ENCODE measurements at places on chromosomes 5 and 9.

- peak; percentile 2 for DNase-seq
Measured at GRCh38 chr9:68706363-68707201, 1.5 kb downstream of the PIP5K1B start.

DNA sequence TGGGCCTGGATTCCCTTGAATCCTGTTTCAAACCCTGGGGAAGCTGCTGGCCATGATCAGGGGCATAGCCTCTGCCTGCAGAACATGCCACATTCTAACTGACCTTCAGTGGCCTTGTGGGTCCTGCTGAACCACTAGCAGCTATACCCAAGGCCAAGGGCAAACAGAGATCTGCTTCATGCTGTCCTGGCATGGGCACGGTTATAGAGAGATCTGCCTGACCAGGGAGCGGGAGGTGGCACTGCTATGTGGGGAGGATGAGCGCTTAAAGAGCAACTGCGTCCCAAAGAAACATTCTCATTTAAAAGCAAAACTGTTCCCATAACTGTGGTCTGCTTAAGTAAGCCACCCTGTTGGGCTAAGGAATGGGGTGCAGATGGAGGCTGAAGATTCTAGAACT lies 36.5 kb upstream of the SYNPO start:
- no peak for DNase-seq

DNA sequence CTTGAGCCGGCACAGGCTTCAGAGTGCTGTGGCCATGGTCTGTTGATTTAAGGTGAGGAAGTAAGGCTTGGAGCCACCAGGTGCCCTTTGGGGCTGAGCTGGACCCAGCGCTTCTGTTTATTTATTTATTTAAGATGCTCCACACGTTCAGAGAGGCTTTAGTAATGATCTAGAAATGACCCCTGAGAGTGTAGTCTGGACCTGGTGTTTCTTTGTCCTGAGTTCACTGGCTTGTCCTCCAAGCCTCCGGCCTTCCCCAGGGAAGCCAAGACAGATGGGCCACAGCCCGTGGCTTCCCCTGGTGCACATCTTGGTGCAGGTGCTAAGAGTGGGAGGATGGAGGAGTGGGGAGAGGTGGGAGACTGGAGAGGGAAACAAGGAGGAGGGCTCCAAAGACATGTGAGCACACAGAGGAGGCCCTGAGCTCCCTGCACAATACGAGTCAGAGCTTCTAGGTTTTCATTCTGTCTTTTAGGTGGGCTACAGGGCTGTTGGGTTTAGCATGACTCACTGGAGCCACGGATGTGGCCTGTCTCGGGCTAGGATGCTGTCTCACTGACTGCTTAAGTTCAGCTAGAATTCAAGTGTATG lies 56.9 kb downstream of the AHRR start:
- no peak for DNase-seq

DNA sequence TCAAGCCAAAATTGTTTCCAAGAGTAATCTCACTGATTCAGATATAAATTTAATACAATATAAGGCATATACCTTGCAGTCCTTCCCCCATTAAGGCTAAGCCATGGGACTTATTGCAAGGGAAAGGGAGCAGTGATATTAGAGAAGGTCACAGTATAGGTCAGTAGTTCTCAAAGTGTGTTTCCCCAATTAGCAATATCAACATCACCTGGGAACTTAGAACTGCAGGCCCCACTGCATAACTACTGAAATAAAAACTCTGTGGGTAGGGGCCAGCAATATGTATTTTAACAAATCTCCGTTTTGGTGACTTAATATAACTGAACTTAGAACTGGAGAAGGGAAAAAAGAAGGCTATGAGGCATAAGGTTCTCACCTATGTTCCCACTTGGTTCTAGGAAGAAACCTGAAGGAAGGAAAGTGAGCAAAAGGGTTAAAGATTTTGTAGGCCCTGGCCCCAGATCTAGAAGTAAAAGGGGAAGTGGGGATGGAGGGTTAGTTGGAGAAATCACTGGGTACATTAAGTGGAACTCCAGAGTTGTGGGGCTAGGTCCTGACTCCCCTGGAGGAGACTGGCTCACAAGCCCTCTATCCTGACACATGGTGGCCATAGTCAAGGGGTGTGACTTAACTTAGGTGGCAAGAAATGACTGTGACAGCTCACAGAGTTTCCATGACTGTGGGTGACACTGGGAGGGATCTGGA lies 40.7 kb downstream of the WDR36 start:
- DNase-seq: no peak

GRCh38 chr5:80117446-80117845 lies 82.3 kb downstream of the THBS4 start:
- DNase-seq: no peak

DNA sequence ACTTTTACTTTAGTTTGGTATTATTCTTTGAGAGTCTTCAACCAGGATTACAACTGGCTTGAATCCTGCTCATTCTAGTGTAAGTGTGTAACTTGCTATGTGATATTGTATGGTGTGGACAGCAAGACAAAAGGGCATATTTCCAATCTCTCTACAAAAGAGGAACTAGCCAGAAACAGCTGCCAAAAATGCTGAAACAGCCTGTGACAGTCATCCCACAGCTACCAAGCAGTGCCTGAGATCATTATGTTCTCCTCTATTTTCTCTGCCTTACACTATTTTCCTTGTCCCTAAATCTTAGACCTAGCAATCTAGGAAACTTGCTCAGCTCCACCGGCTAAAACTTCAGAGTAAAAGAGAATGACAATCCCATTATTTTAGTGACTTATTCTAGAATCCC lies 42.8 kb downstream of the WDR41 start:
- peak; percentile 68 for DNase-seq

DNA sequence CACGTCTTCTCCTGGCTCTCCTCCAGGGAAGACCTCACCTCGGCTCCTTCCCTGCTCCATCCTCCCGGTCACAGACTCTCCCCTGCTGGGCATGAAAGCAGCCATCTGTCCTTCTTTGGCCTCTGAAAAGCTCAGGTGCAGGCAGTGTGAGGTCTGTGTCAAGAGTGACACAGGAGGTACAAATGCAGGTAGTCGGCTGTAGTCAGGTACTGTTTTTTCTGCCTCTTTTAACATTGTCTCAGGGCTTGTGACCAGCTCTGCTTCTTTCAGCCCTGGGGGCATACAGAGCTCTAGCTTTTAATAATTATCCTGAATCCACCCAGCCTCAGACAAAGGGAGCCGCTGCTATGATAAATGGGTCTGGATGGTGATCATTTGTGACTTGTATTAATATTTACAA lies 46.4 kb downstream of the C5orf15 start:
- DNase-seq: peak; percentile 19

DNA sequence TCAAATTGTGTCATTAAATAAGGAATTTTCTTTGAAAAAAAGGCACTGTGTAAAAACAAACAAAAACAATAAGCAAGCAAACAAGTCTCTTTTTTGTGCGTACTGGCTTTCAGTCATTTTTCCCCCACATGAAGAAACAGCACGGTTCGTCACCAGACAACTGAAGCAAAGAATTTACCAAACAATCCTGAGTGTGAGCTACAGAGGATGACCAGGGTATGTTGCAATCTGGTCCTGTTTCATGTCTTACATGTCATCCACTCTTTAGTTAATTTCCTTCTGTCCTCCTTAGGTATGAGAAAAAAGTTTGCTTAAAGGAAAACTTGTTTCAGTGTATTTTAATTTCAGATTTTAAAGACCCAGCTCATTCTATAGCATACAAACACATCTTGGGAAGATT lies 1080.7 kb upstream of the NUDT12 start:
- no peak for DNase-seq

- no peak for DNase-seq
Measured at GRCh38 chr5:58963361-58963760, 380.5 kb downstream of the RAB3C start.

- no peak for DNase-seq
Measured at GRCh38 chr9:91451431-91452270, 28.0 kb upstream of the NFIL3 start.

DNA sequence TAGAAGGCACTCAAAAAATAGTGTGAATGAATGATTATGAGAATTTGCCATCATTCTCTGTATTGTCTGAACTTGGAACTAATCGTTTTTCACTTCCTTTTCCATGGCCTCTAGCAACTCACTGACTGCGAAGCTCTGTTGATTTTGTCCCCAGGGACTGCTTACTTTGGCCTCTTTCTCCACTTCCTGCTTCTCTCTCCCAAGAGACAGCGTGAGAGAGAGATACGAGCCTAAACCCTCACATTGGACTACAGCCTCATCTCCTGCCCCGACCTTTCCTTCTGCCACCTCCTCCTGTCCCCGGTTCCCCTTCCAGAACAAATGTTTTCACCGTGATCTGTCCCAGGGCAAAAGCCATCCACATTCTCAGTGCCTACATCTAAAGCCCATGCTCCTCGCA lies 300.8 kb upstream of the PANK3 start:
- DNase-seq: no peak

DNA sequence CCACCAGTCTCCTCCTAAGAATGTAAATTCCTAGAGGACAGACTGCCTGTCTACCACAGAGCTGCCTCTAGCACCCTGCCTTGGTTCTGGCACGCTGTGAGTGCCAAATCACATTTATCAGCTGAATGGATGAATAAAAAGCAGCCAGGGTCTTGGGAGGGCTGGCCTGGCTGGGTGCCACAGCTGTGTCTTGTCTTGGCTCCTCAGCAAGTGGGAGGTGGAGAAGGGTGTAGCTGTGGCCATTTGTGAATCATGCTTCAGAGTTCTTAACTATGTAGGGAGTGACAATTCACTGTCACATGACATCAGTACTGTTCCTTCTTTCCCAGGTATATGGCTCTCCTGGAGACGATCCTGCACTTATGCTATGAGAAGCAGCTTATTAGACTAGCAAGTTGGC lies 70.6 kb downstream of the DCP2 start:
- DNase-seq: peak; percentile 89

GRCh38 chr5:1946122-1946677 lies 63.5 kb upstream of the IRX4 start:
- DNase-seq: no peak

DNA sequence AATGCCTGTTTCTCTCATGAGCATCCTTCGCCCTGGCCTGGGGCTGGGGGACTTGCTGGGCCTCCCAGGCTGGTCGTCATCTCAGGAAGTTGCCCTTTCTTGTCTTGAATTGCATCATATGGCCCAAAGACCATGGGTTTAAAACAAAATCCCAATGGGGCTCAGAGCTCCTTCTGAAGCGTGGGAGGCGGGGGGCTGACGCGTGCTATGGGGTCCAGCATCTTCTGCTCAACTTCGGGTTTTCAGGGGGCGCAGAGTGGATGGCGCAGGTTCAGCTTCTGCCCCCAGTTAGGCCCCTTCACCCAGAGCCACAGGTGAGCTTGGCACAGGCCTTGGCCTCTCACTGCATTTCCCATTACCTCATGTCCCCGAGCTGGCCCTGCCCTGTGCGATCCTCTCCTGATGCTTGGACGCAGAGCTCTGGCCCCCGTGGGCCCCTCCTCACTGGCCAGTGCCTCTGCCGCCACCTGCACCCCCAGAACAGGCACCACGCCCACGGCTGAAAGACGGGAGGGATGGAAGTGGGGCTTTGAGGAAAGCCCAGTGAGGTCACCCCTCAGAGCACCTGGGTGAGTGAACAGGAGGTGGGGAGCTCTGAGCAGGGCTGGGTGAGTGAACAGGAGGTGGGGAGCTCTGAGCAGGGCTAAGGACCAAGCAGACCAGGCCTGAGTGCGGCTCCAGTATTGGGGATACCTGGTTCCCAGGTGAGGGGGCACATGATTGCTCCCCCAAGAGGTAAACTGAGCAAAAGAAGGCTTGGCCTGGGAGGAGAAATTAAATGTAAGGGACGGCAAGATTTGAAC lies 56.0 kb downstream of the TRIP13 start:
- no peak for DNase-seq

DNA sequence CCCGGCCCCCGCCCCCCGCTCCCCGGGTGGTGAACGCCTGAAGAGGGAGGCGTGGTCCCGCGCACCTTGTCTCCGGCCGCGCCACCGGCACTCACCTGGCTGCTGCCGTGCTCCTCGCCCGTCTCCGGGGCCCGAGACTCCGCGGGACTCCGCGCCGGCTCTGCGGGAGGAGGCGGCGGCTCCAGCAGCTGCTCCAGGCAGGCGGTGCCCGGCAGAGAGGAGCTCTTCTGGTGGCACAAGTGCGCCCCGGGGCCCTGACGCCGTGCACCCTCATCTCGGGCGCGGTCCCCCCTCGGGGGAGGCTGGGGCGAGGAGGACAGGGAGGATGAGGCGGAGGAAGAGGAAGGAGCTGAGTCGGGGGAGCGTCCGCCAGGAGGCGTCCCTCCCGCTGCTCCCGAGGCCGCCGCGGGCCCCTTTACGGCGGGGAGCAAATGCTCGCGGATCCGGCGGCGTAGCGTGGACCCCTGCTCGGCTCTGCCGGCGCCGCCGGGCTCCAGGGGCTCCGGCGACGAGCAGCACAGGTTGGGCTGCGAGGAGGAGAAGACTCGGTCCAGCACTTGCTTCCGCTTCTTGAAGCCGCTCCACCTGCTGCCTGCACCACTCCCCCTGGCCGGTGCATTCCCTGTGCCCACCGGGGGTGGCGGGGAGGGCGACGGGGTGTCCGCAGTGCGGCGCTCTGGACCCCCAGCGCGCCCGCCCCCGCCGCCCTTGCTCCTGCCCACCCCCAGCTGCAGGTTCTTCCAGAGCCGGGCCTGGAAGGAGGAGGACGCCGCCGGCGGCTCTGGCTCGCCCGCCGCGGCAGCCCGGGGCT lies 928 bp downstream of the MCTP1 start:
- peak; percentile 64 for DNase-seq

GRCh38 chr5:176787676-176788075 lies 22.7 kb upstream of the UNC5A start:
- DNase-seq: no peak

- DNase-seq: peak; percentile 90
Measured at GRCh38 chr5:9207817-9208418, 338.0 kb downstream of the SEMA5A start.

GRCh38 chr9:82031538-82032280 lies 43.1 kb downstream of the SPATA31D1 start:
- no peak for DNase-seq

DNA sequence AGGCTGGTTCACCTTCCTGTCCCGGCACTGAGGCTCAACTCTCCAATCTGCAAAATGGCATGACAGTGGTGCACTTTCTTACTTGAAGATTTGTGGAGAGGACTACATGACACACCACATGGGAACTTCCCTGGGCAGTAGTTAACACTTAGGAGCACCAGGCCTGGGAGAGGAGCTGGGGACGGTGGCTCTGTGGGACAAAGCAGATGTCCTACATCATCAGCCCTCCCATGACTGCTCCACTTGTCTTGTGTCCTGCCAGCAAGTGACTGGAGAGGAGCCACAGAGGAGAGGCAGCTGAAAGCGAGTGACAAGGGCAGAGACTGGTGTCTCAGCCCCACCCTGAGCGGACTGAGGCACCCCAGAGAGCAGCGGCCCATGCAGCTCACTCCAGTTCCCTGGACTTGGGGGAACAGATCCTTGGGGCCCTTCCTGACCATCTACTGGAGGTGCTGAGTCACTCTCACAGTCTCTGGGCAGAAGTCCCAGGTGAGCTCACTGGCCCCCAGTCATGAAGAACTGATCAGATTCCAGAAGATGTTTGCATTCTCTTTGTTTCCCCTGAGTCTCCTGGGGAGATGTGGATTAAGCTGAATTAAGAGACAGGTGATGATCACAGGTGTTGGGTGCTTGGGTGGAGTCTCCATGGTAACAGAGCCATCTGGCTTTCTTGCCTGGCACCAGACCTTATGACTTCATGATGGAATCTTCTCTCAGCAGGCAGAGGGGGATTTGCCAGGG lies 13.2 kb upstream of the SLC25A48 start:
- no peak for DNase-seq
